ENCODE measurements at places on chromosomes 12 and 14. TPM values are rescaled to one million over a fixed set of nuclear protein-coding genes. Genes with fewer than 3 reads are reported as not detected.

Gene GLIPR1L2
- total RNA-seq, result not detected

Gene CLEC6A
- not detected for total RNA-seq

Gene VASH1
- 4.6 TPM for total RNA-seq

Gene MORN3
- total RNA-seq, result not detected

Gene KRT74
- not detected for total RNA-seq

Gene DLK1
- total RNA-seq, result 0.44 TPM

Gene IFNG-AS1
- not detected for total RNA-seq

Gene TAMALIN
- total RNA-seq, result 0.58 TPM

Gene ZNF410
- 57.5 TPM for total RNA-seq

Gene CLEC9A
- total RNA-seq, result not detected

Gene CDH24
- 4.2 TPM for total RNA-seq

Gene AREL1
- total RNA-seq, result 27.1 TPM

Gene ENDOU
- not detected for total RNA-seq

Gene LRRK2
- 2.1 TPM for total RNA-seq

Gene TSPAN11
- total RNA-seq, result 0.11 TPM

Gene POTEM
- total RNA-seq, result not detected

Gene SPX
- 2.0 TPM for total RNA-seq

Gene GALNT9
- 7.1 TPM for total RNA-seq

Gene ZNF268
- 20.0 TPM for total RNA-seq

Gene SLC24A4
- total RNA-seq, result 0.10 TPM

Gene ITGA7
- 1.1 TPM for total RNA-seq

Gene LAG3
- 0.88 TPM for total RNA-seq

Gene CPNE6
- not detected for total RNA-seq

Gene ERP27
- not detected for total RNA-seq

Gene TCL1A
- not detected for total RNA-seq

Gene TMEM179
- 0.38 TPM for total RNA-seq

Gene BAZ1A
- total RNA-seq, result 25.0 TPM

Gene TPH2
- not detected for total RNA-seq

Gene MUCL1
- total RNA-seq, result not detected

Gene CD163L1
- 0.52 TPM for total RNA-seq

Gene SLC17A8
- total RNA-seq, result not detected

Gene ESPL1
- 19.6 TPM for total RNA-seq

Gene HHIPL1
- total RNA-seq, result 0.25 TPM

Gene OR4M1
- total RNA-seq, result not detected

Gene ATXN7L3B
- total RNA-seq, result 13.2 TPM

Gene GIT2
- 18.6 TPM for total RNA-seq

Gene STON2
- total RNA-seq, result 0.65 TPM

Gene POTEG
- not detected for total RNA-seq

Gene RPGRIP1
- 0.37 TPM for total RNA-seq

Gene STAC3
- 0.53 TPM for total RNA-seq

Gene ACSM4
- not detected for total RNA-seq

Gene ARHGAP9
- 0.29 TPM for total RNA-seq

Gene KRT77
- not detected for total RNA-seq

Gene C1R
- 29.7 TPM for total RNA-seq

Gene TAS2R7
- total RNA-seq, result not detected

Gene PTGES3
- total RNA-seq, result 408 TPM

All from A549 treated with CpdA at 1 μM for 4 hours (cell line).